ENCODE measurements at places on chromosomes 12 and 14.

DNA sequence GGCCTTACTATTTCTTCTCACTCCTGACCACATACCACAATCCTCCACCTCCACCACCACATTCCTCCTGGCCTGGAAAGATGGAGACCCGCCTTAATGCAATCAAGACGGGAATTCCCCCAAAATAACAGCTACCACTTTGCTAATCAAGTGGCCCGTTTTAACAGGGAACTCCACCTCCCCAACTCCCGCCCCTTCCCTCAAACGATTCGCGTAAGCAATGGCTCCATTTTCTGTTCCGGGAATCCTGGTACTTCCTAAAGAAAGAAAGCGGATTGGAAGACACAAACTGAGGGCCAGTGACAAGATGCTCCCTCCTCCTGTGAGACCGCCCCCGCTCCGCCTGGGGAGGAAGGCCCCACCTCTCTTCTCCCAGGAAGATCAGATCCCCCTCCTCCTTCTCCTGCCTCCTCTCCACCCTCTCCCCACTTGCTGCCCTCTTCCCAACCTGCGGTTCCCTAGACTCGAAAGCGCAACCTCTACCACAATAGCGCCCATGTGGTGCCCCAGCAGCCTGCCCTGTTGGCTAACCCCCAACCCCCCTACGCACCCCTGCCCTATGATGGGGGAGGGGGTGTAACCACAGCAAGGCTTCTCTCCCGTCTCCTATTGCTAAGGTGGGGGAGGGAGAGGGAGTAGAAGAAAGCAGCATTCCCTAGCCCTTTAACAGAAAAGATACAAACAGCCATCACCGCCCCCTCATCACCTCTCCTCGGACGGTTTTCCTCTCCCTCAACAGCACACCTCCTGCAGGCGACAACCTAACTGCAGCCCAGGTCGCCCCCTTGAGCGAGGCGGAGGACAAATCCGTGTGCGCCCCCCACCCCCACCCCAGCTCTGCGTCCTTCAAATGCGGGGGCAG, 777 bp downstream of the ARF3 start:
- DNase-seq, result no peak

- DNase-seq, result no peak
These were observed 37.6 kb downstream of the MUCL1 start for GRCh38 chr12:54891717-54892478.

- DNase-seq, result no peak
These were observed 10.2 kb upstream of the BHLHE41 start for GRCh38 chr12:26135010-26135420.

GRCh38 chr12:47901063-47901717, 3.6 kb downstream of the VDR start:
- no peak for DNase-seq

- no peak for DNase-seq
These were observed 441 bp downstream of the PDE3A start for GRCh38 chr12:20368651-20369304.

Data from activated CD8-positive, alpha-beta memory T cell treated with anti-CD3 and anti-CD28 coated beads for 1 hour (primary cell).